Brain pericyte (primary cell): ENCODE measurements at places on chromosomes 2 and 18.

DNA sequence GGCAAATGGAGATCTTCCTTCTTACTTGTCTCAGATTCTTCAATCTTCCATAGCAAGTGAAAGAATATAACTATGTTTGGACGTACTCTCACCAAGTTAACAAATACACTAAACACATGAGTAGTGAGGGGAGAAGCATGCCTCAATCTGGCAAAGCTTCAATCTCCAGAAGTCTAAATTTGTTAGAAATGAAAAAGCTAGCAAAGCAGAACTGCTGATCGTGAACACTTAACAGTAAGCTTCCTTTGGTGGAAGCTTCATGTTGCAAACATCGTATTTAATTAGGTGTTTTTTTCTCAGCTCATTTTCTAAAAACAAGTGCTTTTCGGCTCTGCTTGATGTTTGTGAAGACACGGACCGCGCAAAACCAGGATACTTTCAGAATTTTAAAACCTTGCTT is 12.7 kb upstream of the SCN1A start:
- DNase-seq: no peak

DNA sequence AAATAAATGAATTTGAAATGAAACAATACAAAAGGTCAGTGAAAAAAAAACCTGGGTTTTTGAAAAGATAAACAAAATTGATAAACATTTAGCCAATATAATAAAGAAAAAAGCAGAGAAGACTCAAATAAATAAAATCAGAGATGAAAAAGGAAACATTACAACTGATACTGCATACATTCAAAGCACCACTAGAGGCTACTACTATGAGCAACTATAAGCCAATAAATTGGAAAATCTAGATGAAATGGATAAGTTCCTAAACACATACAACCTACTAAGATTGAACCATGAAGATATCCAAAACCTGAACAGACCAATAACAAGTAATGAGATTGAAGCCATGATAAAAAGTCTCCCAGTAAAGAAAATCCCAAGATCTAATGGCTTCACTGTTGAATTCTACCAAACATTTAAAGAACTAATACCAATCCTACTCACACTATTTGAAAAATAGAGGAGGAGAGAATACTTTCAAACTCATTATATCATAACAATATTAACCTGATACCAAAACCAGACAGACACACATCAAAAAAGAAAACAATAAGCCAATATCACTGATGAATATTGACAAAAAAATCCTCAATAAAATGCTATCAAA is 80.8 kb upstream of the CERS6 start:
- no peak for DNase-seq

- DNase-seq: no peak
These were observed 240.3 kb downstream of the ZNF521 start for GRCh38 chr18:25111377-25112288.

DNA sequence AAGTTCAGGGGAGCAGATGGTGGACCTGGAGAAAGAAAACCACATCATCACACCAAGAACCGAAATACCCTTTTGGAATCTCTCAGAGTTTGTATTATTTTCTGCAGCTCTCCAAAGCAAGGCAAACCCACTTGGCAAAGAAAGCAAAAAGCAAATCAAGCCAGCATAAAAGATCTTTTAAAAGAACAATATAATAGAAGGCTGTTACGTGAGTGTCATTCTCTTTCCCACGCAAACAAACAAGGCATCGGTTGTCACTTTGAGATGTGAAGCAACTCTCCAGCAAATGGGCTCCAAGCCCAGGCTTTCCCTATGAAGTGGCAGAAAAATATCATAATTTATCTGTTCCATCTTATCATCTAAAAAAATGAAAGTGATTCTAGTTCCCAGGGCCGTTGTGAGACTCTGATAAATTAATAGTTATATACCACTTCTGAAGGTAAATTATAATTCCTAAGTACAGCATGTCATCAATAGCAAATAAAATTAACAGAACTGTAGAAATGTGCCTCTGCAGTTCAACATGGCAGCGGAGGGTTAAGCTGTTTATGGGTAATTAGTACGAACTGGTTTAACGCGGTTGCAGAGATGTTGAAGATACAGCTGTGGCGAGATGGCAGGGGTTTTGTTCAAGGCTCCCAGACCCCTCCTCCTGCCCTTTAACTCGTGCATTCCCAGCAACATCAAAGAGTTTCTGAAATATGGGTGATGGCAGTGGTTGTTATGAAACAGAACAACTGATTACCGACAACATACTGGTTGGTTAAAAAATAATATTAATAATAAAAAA is 89.2 kb downstream of the EPHA4 start:
- DNase-seq: no peak

GRCh38 chr2:10385501-10385900 is 62.6 kb downstream of the ODC1 start:
- no peak for DNase-seq

GRCh38 chr18:66571845-66572244 is 32.0 kb downstream of the CDH19 start:
- DNase-seq: no peak

- no peak for DNase-seq
These were observed 64.3 kb downstream of the GREB1L start for GRCh38 chr18:21306368-21306767.

- DNase-seq: no peak
These were observed 85.0 kb downstream of the INHBB start for GRCh38 chr2:120430957-120431356.

GRCh38 chr18:64409511-64409910 is 260.6 kb upstream of the LINC00305 start:
- no peak for DNase-seq

- DNase-seq: no peak
These were observed 3.0 kb downstream of the PROC start for GRCh38 chr2:127421116-127421800.

- DNase-seq: no peak
These were observed 685.9 kb downstream of the ARHGAP15 start for GRCh38 chr2:143815082-143815481.

DNA sequence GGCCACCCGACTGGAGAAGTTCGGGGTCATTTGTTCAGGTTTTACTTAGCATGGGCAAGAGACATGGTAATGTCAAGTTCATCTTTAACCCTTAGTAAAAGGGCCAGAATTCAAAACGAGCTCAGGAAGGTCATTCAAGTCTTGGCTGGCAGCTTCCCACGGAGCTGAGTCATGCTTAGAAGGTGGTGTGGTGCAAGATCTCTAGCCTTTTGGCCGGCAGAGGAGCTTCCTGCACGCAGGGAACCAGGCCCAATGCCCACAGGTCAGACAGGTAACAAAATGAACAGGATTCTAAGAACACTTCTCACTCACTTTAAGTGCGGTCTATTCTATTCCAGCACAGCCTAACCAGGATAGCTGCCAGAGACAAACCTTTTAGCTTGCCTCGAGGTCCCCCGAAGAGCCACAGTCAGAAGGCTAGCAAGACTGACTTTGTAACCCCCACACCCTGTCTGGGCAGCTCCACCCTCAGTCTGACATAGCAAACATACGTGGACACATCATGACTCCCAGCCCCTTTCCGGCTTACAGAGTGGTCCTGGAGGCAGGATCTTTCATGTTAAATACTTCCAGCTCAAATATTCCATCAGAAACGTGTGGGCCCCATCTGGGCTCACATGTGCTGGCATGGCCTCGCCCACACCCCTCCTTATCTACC is 292.7 kb downstream of the BCL11A start:
- DNase-seq: no peak

GRCh38 chr2:176079831-176080539 is 3.8 kb downstream of the EVX2 start:
- no peak for DNase-seq

DNA sequence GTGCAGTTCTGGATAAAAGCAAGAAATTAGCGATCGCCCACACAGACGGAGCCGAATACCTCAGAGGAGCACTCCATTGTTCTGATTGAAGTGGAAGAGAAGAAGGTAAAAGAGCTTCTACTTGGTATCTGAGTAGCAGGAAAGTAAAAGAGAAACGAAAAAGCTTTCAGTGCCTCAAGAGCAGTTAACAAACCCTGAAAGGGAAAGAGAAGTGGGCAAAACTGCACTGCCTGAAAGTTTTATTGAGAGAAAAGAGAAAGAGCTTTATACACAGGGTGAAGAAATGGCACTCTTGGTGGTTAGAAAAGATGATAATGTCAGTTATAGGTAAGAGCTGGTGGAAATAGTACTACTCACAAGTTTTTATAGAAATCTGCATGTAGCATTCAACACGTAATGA is 192.8 kb downstream of the CDCA7 start:
- no peak for DNase-seq

GRCh38 chr2:189592353-189592984 is 11.9 kb upstream of the SLC40A1 start:
- no peak for DNase-seq

- no peak for DNase-seq
These were observed 144.2 kb upstream of the NABP1 start for GRCh38 chr2:191533693-191534180.

- DNase-seq: no peak
These were observed 143.5 kb downstream of the AGPS start for GRCh38 chr2:177535958-177536504.

GRCh38 chr18:46668135-46668534 is 11.1 kb upstream of the LOXHD1 start:
- DNase-seq: no peak

DNA sequence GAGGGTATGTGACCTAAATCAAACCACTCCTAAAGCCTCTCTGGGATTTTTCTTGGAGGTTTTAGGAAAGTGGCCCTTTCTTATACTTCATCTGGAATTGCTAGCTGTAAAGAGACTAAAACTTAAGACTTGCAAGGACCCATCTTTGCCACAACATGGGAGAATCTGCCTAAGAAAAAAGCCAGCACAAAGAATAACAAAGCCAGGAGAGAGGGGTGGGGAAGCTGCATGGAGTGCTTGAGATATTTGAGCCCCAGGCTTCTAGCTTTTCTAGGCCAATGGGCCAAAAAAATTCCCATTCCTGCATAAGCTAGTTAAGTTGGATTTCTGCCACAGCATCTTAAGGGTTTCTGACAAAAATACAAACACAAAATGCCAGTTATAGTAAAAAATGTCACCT is 38.5 kb upstream of the LYPD6 start:
- DNase-seq: no peak

DNA sequence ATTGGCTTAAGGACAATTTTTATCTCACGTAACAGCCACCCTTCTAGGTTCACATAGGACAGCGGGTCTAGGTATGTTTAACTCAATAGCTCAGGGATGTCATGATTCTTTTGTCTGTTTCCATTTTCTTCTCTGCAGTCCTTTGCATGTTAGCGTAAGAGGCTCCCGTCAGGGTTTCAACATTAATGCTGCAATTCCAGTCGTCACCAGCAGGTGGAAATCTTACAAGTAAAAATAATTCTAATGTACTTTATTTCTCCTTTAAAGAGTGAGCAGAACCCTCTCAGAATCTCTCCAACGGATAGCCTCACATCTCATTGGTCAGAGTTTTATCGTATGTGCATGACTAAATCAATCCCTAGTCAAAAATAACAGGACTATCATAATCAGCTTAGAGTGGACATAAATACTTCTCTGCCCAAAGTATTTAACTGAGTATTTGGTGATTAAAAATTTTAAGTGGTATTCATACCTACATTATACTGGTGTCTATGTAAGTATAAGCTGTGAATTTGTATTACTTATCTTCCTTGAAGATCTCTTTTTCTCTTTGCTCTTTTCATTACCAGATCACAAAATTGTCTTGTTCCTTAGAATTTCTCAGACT is 487.2 kb upstream of the GCFC2 start:
- DNase-seq: no peak
